NK-92 treated with Interleukin-12 subunit alpha and Interleukin-12 subunit beta, amount 100 ng/mL, for 24 hours (cell line): ENCODE measurements at places on chromosomes 11 and 22.

DNA sequence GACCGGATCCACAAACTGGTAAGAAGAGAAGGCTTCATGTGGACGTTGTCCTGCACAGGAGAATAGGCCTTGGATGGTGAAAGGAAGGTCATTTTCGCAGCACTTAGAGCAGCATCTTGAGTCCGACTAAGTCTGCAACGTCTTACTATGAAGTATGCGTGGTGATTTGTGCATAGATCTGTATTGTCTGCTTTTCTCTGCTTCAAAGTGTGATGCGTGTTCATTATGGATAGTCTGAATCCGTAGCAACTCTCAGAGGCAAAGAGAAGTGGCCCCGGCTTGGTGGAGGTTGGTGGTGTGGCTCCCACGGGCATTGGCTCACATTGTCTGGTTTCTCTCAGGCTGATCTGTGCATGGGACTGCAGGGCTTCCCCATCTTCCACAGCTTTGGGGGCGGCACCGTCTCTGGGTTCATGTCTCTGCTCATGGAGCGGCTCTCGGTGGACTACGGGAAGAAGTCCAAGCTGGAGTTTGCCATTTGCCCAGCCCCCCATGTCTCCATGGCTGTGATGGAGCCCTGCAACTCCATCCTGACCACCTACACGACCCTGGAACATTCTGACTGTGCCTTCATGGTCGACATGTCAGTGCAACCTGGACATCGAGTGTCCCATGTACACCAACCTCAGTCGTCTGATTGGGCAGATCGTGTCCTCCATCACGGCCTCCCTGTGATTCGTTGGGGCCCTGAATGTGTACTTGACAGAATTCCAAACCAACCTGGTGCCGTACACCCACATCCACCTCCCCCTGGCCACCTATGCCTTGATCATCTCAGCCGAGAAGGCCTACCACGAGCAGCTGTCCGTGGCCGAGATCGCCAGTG, 21.5 kb downstream of the LRRC74B start:
- DNase-seq, result no peak

DNA sequence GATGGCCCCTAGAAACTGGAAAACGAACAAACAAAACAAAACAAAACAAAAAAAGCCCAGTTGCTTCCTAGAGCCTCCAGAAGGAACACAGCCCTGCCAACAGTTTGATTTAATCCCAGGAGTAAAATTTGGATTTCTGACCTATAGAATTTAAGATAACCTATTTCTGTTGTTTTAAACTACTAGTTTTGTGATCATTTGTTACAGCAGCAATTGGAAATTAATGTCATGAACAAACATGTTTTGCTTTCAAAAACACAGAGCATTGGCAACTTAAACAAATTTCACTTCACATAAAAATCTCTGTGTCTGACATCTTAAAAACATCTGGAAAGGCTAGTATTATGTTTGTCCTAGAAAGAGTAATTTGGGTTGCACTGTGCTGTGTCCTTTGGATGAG, 437.3 kb downstream of the METTL15 start:
- DNase-seq, result no peak

DNA sequence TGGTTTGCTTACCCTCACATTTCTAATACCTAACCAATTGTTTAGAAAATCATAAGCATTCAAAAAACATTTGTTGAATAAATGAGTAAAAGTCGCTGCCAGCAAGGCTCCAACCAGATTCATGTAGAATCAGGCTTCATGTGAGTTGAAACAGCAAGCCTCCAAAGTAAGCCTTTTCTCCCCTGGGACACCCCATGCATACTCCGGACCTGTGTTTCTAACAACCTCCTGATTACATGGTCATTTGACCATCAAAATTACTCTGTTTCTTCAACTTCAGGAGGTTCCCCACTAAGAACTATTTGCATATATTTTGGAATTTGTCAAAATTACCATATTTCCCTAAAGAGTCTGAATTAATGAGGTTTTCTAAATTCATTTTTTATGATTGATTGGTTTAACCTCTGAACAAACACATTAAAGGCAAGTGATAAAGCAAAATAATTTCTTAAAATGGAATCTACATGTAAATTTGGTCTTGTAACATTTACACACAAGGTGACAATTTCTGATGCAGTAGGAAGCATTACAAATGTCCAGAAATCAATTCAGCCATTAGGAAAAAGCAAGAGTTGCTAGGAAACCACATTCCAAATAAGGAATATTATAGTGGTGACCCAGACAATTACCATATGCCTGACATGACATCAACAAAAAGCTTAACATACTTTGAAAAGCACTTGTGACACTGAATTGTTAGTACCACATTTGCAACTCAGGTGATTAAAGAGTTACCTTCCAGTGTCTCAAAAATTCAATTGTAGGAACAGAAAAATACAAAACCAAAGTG, 252.6 kb downstream of the GUCY1A2 start:
- DNase-seq, result no peak

DNA sequence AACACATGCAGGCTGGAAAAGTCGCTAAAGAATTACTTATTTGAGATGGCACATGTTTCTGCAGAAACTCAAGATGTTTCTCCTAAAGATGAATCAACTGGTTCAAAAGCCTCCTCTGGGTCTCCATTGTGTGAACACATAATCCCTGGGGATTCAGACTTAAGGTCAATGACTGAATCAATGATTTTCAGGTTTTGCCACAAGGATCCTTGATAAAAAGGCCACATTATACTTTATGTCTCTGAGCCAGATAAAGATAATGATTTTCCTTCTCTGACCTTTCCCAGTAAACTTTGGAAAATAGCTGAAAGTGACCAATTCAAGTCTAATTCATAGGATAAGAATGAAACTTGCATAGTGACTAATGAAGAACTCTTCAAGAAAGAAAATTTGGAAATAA, 2.3 kb upstream of the XKR3 start:
- no peak for DNase-seq

GRCh38 chr11:77302752-77303151, 1.3 kb upstream of the GDPD4 start:
- no peak for DNase-seq

DNA sequence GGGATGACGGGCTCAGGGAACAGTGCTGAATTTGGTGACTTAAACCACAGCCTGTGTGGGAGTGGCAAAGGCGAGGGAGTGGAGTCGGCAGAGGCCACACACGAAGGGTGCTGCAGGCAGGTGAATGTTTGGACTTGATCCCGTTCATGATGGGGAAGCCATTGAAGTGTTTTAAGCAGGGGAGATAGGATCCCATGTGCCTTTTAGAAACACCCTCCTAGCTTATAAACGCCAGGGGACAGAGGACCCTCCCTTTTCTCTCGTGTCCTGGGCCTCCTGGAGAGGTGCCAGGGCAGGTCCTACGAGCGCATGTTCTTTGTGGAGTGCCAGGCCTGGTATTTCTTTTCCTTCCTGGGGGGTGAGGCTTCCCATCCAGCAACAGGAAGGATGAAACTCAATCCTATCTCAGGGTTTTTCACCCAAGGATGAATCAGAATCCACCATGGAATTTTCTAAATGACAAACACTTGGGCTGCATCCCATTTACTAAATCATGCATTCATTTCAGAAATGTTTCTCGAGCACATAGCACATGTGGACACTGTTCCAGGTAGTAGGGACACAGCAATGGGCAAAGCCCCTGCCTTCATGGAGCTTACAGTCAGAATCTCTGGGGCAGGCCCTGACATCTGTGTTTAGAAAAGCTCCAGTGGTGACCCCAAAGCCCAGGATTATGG, 59.6 kb downstream of the CHRDL2 start:
- no peak for DNase-seq

DNA sequence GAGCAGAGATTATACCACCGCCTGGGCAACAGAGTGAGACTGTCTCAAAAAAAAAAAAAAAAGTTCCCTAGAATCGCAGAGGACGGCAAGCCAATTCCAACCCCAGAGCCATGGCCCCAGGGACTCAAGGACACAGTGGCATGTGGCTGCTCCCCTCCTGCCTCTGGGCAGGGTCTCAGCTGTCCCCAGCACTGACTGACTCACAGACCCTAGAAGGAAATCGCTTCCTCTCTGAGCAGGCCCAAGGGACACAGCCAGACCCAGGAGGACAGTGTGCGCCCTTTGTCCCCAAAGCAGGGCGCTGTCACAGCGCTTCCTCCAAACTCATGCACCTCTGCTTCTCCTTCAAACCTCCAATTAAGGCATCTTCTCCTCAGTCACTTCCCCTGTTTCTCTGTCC, 2.3 kb downstream of the PACSIN3 start:
- DNase-seq, result no peak

- DNase-seq, result no peak
Measured at GRCh38 chr11:32437495-32438345, 2.4 kb upstream of the WT1 start.

GRCh38 chr11:116473206-116473769, 299.5 kb downstream of the BUD13 start:
- no peak for DNase-seq

- no peak for DNase-seq
Measured at GRCh38 chr11:72947229-72947628, 133.0 kb downstream of the ATG16L2 start.

GRCh38 chr11:133660202-133660568, 127.9 kb upstream of the OPCML start:
- no peak for DNase-seq

- DNase-seq, result no peak
Measured at GRCh38 chr22:30183861-30184278, 62.7 kb downstream of the LIF start.

DNA sequence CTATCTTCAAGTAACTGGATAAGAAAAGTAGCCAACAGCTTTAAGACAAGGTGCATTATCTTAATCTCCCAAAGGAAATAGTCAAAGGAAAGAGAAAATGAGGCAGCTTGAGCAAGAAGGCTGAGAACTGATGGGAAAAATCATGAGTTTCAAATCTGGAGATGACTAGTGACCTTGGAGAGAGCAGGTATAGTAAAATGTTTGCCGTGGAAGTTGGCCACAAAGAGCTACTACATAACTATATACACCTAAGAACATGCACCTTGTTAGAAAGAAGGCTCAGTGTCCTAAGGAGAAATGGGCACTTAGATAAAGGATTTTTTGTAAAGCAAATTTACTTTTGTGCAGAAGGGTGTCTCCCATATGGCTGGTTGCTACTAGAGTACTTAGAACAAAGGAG, 80.8 kb upstream of the FSHB start:
- DNase-seq, result no peak

GRCh38 chr11:77211040-77211451, 83.0 kb downstream of the MYO7A start:
- DNase-seq, result no peak

- DNase-seq, result no peak
Measured at GRCh38 chr11:116794851-116795250, 3.2 kb upstream of the APOA5 start.

GRCh38 chr11:75668451-75669297, at the start of gene MAP6:
Gene MAP6 (minus strand): TSS chr11:75669038. CDS start chr11:75668369, 669 bp downstream.
- DNase-seq, result no peak

- DNase-seq, result no peak
Measured at GRCh38 chr11:26806219-26806618, 84.4 kb upstream of the SLC5A12 start.

DNA sequence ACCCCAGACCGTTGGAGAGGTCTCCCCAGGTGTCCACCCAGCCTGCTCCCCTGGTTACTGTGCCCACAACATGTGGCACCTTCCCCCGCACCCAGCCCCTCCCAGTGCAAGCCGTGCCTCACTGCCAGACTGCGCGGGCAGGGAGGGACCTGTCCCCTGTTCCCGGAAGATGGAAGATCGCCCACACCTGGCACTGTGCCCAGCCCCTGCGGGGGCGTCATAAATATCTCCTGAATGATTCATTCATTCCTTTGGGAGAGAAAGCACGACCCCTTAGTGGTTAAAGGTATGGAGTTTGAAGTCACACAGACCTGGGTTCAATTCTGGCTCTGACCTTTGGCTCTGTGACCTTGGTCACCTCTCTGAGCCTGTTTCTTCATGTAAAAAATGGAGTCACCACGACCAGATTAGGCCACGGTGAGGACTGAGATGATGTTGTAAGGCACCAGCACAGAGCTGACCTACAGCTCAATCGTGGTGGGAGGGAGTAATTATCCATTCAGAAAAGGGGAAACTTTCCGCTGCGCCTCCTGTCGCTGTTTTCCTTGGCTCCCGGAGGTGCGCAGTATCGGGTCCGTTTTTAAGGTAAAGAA, 497 bp upstream of the SYT12 start:
- DNase-seq, result no peak

DNA sequence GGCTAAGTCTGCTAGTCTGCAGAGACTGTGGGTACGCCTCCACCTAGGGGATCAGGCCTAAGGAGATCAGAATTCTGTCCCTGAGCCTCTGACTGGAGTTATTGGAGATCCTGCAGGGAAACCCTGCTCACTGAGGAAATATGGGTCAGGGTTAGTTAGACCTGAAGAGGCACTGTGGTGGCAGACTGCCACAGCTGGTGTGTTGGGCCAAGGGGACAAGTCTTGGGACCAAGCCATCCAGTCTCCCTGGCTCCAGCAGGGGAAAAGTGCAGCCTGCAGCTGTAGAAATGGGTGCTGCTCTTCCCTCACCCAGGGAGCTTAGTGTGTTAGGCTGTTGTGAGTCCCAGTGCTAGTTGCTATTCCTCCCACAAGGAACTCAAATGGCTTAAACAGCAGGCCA, 334.8 kb upstream of the LARGE1 start:
- DNase-seq, result no peak

DNA sequence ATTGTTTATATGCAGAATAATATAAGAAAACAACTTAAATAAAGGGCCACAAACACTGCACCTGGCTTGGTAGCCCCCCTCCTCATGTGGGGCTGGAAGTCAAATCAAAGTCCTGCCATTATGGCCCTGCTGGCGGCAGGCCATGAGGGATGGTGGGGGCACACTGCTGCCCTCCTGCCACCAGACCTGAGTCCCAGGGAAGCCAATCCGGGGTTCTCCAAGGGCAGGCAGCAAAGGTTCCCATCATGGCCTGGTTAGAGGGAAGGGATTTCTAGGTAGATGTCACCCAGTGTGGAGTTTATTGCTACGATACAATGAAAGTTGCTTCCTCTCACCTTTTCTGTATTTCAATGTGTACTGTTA, 39.1 kb downstream of the C11orf58 start:
- DNase-seq, result no peak

- no peak for DNase-seq
Measured at GRCh38 chr22:30301995-30302809, 12.9 kb upstream of the CASTOR1 start.

- DNase-seq, result no peak
Measured at GRCh38 chr11:59676205-59676604, 7.4 kb upstream of the PATL1 start.

DNA sequence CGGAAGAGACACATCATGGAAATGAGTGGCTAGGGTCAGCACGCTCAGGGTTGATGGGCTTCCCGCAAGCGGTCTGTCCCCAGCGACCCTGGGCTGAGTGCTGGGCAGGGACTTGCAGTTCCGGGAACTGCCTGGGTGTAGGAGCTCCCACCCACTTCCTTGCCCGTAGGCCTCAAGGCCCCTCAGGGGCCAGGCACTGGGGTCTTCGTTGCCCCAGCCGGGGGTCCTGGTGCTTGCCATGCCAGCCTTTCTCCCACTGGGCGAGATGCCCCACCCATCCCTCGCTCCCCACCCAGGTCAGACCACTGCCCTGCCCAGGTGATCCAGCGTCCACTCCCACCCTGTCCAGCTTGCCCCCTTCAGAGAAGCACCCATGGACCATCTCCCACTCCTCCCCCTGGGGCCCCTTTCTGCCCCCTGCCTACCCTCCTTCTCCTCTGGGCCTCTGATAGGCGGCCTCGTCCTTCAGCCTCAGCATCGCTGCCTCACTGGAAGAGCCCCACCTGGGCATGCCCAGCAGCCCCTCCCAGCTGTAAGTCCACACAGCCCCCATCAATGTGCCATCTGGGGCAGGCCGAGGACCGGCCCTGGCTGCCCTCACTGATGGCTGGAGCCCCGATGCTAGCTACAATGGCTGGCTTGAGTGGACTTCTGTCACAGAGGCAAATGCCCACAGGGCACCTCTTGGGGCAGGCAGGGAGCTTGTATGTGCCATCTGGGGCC, 17.8 kb upstream of the DGCR8 start:
- no peak for DNase-seq
